ENCODE measurements at places on chromosomes 4 and X.

DNA sequence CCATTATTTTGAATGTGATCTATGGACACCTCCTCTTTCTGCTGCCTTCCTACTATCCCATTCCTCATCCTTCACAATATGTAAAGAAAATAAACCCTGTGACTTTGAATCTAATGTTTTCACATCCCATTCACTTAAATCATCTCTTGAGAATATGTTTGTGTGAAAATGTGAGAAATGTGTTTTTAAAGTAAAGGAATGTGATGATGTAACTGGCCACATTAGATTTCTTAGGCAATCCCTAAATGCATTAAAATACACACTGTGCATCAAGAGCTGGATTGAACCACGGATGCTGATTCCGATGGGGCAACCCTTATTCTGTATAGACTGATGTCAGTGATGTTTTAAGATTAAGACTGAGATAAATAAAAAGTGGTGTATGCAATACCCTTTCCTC lies 558.9 kb upstream of the TENM3 start:
- no peak for DNase-seq

GRCh38 chr4:140374130-140374477 lies 658 bp downstream of the SCOC start:
- no peak for DNase-seq

DNA sequence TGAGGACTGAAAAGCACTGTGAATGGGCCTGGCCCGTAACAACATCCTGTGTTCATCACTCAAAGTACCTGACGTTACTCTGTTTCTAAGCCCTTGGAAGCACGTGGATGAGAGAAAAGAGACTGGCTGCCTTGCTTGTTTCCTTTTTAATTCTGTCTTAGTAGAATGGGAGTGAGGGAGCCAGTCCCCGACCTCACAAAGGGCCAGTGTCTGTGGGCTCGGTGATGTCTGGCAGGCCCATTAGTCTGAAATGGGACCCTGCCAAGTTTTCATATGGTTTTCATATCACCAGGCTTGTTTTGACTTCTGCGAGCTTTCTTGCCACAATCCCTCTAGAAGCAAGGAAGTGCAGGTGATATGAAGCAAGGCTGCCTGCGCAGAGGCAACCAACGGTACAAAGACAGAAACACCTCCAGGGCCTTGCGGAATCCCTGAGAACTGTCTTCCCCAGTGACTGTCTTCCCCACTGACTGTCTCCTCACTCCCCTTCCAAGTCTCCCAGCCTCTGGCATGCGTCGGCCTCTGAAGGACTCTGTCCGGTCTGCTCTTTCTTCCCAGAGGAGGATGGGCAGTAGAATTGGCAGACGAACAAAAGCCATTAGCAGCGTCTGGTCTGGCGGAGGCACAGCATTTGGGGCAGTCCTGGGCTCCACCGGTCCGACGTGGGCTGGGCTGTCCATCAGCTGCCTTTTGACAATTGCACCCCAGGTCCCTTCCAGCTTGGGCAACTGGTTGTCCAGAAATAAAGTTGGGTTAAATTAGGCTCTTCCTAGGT lies 20.2 kb upstream of the RASL11B start:
- no peak for DNase-seq

DNA sequence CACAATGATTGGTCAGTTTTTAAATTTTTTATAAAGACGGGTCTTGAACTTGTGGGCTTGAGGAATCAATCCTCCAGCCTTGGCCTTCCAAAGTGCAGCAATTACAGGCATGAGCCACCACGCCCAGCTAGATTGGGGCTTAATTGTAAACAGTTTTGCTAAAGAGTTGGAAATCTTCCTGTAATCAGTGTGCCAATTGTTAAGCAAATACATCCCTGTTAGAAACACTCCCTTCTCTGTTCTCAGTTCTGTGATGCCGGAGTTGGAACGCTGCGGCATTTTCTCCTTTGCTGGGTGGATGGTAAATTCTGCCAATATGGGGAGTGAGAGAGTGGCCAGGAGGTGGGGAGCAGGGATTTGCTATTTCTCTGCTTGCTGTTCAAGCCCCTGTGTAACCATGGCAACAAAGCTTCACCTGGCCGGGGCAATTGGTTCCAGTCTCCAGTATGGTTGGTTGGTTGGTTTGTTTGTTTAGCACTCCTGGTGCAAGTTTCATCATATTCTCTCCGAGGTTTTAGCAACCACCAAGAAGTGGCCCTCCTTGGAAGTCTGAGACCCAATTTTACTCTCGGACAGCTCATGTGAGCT lies 3.0 kb upstream of the SPATA4 start:
- no peak for DNase-seq

GRCh38 chr4:71217688-71218087 lies 121.1 kb upstream of the SLC4A4 start:
- DNase-seq = no peak

- DNase-seq = no peak
Observed at GRCh38 chr4:176780995-176781738, 11.6 kb downstream of the VEGFC start.

- peak; percentile 3 for DNase-seq
Observed at GRCh38 chr4:11765849-11766453, 337.3 kb upstream of the HS3ST1 start.

- no peak for DNase-seq
Observed at GRCh38 chrX:1465286-1466231, 12.8 kb upstream of the ASMTL start.

DNA sequence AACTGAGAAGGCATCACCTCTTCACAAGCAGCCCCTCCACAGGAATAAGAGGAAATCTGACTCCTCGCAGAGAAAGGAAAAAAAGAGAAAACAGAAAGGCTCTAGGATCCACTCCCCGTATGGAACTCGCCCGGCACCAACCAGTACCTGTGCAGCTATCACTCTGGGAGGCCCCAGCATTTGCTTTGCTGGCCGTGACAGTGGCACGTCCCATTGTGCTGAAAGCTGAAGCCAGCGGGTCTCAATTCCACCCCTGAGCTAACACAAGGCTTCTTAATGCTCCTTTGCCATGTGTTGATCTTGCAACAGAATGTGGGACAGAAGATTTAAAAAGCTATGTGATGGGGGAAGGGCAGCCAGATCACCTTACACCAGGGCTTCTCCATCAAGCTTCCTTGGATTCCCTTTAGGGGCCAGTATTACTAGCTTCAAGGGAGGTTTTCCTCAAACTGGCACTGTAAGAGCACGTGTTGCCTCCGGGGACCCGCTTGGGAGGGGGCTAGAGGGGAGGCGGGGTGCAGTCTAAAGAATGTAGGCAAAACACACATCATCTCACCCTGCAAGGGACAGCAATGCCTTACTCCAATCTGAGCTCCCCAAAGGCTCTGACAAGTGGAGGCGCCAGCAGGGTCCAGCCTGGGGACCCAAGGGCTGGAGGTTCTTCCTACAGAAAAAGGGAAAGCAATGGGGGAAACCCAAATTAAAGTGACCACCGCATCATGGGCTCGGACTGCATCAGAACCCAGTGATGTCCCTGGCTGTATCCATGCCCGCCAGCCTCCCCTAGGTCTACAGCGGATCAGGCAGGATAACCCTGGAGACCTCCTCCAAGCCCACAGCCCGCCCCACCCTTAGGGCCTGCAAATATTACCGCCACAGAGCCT lies 1.2 kb downstream of the USP46 start:
- no peak for DNase-seq

DNA sequence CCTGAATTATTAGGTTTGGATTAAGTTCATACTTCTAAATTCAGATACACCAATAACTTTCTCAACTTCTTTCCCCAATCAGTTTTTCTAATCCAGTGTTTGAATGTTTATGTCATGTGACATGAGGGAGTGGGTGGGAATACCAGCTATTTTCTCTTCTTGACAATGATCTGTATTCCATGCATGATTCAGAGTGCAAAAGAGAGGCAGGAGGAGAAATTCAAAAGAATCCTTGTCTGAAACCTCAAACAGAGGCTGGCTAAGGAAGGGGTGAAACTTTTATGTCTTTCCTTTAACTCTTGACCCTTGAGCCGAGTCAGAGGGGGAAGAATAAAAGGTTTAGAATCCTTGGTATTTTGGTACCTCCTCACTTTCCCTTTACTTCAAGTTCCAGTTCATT lies 544.7 kb downstream of the SPRY1 start:
- DNase-seq = no peak

- no peak for DNase-seq
Observed at GRCh38 chr4:72587334-72587733, 18.3 kb upstream of the ADAMTS3 start.

- DNase-seq = no peak
Observed at GRCh38 chrX:146173742-146174141, 356.1 kb downstream of the SLITRK2 start.

- no peak for DNase-seq
Observed at GRCh38 chr4:186778134-186778533, 54.5 kb upstream of the FAT1 start.

DNA sequence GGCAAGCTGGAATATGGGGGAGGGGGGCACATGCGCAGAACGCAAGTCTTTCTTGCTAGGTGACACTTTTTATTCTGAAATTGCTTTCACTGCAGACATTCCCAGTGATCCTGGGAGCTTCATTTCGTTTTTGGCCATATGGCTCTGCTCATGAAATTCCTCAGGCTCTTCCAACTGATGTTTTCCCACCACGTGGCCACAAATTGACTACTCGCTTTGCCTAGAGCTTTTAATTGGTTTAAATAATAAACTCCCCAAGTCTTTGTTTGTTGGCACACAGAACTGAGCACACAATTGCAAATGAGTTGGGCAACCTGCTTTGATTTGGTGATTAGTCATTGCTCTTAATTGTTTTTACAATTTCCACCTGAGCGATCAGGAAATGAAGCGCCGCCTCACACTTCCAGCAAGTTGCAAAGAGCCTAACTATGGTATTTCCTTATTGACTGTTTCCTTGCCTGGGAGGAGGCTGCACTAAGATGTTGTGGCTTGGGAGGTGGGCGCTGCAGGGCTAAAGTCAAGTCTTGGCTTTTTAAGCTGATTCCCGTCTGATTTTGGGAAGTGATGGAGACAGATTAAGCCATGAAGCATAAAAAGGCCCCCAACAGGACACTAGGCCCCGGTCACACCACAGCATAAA lies 282.5 kb downstream of the ZIC3 start:
- DNase-seq = no peak

DNA sequence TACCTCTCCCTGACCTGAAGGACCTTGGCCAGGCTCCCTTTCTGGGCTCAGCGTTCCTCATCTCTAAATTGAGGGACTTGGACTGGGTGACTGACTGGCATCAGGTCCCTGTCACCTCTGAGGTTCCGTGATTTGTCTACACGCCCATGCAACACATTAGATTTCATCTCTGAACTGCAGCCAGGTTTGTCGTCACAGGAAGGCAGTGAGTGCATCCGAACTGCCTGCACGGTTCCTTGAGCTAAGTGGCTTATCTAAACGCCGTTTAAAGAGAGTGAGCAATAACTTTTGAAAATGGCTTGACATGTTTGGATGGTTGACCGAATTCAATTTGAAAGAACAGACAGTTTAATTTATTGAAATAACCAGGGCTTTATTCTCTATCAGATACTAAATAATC lies 70.1 kb downstream of the PCYT1B start:
- no peak for DNase-seq

DNA sequence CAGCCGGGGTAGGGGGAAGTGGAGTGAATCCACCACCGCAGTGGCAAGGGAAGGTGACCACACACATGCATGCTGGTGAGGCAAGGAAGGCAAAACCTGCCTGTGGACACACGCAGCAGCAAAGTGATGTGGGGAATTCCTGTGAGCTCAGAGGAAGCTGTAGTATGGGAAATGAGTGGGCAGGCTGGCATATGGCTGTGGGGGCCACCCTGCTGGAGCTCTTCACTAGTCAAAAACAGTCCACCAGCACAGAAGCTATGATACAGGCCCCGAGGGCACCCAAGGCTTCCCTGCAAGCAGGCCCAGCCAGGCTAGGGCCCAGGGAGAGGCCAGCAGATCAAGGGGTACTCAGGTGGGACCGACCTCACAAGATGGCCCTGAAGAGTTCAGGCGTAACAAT lies 239.1 kb downstream of the CHM start:
- DNase-seq = no peak

GRCh38 chrX:283115-283845 lies 2.1 kb downstream of the PLCXD1 start:
- DNase-seq = peak; percentile 91

GRCh38 chrX:11269996-11270395 lies 23.2 kb upstream of the AMELX start:
- no peak for DNase-seq

- DNase-seq = no peak
Observed at GRCh38 chr4:167955006-167955405, 137.3 kb upstream of the ANXA10 start.

- DNase-seq = no peak
Observed at GRCh38 chr4:176769514-176769913, 23.2 kb downstream of the VEGFC start.

DNA sequence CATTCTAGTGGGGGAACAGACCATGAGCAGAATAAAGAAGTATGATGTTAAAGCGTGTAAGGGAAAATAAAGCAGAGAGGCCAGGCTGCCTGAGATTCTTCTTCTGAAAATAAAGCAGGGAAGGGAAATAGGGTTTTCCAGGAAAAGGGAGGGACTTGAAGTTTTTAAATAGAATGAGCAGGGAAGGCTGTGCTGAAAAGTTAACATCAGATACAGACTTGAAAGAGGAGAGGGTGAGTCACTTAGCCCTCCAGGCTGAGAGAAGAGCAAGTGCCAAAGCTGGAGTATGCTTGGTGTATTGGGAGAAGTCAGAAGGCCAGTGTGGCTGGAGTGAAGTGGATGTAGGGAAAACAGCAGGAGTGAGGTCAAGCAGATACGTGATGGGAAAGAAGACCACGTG lies 10.0 kb upstream of the PLK4 start:
- DNase-seq = no peak

DNA sequence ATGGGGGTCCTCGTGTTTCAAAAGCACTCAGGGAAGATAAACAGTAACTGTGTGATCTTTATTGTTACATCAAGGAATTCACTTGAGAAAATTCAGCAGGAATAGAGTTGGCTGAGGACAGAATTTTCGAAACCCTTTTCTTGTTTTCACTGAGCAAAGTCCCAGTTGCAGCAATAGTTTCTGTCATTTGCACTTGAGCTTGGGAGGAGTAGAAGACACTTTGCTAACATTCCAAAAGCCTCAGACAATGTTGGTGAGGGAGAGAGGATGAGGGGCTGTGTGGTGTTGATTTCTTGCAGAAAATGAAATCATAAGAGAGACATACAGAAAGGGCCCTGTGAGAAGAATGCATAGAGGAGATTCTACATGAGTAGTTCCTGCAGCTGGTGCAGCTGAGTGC lies 151.9 kb upstream of the DIPK2B start:
- no peak for DNase-seq

All from CD4-positive, alpha-beta T cell treated with Interleukin-10 for 1 hour (primary cell).